Activated naive CD8-positive, alpha-beta T cell treated with anti-CD3 and anti-CD28 coated beads, Interleukin-2, amount 50 U/mL, for 24 hours (primary cell): ENCODE measurements at places on chromosomes 1 and 21.

DNA sequence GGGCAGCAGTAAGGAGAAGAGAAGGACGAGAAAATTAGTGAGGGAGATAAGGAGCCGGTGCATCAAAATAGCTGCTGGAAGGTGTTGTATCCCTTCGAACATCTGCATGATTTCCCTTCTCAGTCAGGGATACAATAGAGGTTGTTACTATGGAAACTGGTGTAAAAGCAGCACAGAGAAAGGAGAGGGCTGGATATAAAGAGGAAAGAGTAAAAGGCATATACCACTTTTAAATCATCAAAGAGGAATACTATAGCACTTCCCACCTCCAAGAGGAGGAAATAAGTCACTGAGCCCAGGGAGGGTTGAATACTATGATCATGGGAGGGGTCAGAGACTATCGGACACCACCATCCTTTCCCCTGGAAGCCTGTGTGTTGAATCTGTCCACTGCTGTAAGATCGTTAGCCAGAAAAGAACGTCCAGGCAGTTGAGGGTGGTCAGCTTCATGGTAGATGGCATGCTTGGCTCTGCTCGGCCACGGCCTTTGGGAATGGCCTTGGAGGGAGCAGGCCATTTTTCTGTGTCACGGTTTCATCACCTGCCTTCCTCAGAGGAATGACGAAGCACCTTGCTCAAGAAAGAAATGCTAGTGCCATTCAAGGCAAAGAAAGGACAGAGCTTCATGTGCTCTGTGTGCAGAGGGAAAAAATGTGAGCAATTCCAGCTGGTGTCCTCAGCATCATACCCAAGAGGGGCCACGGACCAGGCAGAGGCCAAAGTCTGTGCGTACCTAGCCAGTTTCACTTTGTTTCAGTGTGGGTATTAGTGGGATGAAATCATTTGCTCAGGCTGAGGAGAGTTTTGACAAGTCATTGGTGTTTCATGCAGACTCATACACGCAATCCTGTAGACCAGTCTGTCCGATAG is 64.2 kb downstream of the IRF2BP2 start:
- H3K27ac ChIP-seq = no peak overlapping the region
- DNase-seq = no peak
- H3K4me3 ChIP-seq = no peak overlapping the region
- no peaks in the 10 kb centered on the region for H3K36me3 ChIP-seq

- no peak overlapping the region for H3K27ac ChIP-seq
- H3K4me1 ChIP-seq = no peaks in the 10 kb centered on the region
- no peak for DNase-seq
- no peak overlapping the region for H3K4me3 ChIP-seq
- H3K36me3 ChIP-seq = no peaks in the 10 kb centered on the region
- H3K27me3 ChIP-seq = peaks cover 3% of the 10 kb centered on the region
Observed at GRCh38 chr1:4778056-4778455, 123.6 kb downstream of the AJAP1 start.

DNA sequence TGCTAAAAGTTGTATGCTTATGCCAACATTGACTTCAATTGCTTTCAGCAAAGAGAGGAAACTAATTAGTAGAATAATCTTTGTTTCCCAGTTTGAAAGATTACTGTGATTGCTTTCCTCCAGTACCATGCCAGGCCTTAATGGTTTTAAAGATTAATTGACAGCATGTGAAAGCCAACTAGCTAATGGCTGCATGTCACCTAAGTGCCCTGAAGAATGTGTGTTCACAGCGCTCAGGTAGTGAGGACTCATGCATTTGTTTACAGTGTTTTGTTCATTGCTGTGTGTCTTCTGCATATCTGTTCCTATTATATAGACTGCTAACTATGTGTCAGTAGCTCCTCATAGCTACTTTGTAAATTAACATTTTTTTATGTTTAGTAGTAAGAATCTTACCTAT is 335.6 kb downstream of the LRRIQ3 start:
- no peaks in the 10 kb centered on the region for H3K27me3 ChIP-seq
- no peaks in the 10 kb centered on the region for H3K4me1 ChIP-seq
- no peaks in the 10 kb centered on the region for H3K36me3 ChIP-seq
- DNase-seq = no peak
- H3K27ac ChIP-seq = no peak overlapping the region

- H3K27me3 ChIP-seq = no peaks in the 10 kb centered on the region
- H3K36me3 ChIP-seq = no peaks in the 10 kb centered on the region
- no peaks in the 10 kb centered on the region for H3K4me1 ChIP-seq
- no peak overlapping the region for H3K4me3 ChIP-seq
- DNase-seq = no peak
- no peak overlapping the region for H3K27ac ChIP-seq
Observed at GRCh38 chr1:176829261-176829660, 335.3 kb downstream of the ASTN1 start.

- H3K4me3 ChIP-seq = no peak overlapping the region
- no peak overlapping the region for H3K27ac ChIP-seq
- no peaks in the 10 kb centered on the region for H3K36me3 ChIP-seq
- H3K27me3 ChIP-seq = peaks cover under 1% of the 10 kb centered on the region
- H3K4me1 ChIP-seq = peaks cover 10% of the 10 kb centered on the region
Observed at GRCh38 chr1:84775535-84775920, 85.3 kb upstream of the SSX2IP start.

GRCh38 chr1:43973981-43974442 is 748 bp upstream of the ATP6V0B start:
- H3K36me3 ChIP-seq = peaks cover 44% of the 10 kb centered on the region
- peak overlapping the region; percentile 86 for H3K4me3 ChIP-seq
- no peaks in the 10 kb centered on the region for H3K27me3 ChIP-seq
- H3K4me1 ChIP-seq = peaks cover 63% of the 10 kb centered on the region
- DNase-seq = no peak

- no peak for DNase-seq
- no peaks in the 10 kb centered on the region for H3K36me3 ChIP-seq
- H3K27ac ChIP-seq = no peak overlapping the region
- H3K4me3 ChIP-seq = no peak overlapping the region
Observed at GRCh38 chr1:60908159-60908558, 174.2 kb upstream of the NFIA start.

DNA sequence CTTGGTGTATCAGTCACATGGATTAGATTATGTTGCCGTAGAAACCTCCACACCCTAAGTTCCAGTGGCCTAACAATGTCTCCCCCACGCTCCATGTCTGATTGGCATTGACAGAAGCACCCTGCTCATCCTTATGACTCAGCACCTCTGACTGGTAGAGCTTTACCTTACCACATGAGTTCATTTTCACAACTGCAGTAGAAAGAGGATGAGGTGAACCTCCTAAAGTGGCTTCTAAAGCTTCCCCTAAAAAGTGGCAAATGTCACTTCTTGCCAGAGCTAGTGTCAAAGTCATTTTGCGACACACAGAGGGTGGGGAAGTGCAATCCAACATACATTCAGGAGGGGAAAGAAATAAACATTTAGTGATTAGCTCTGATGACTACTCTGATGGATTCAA is 30.6 kb upstream of the LYPD8 start:
- no peak overlapping the region for H3K27ac ChIP-seq
- DNase-seq = no peak

- H3K36me3 ChIP-seq = no peaks in the 10 kb centered on the region
- DNase-seq = no peak
- H3K4me3 ChIP-seq = no peak overlapping the region
- H3K27me3 ChIP-seq = peaks cover 22% of the 10 kb centered on the region
- peaks cover 16% of the 10 kb centered on the region for H3K4me1 ChIP-seq
- H3K27ac ChIP-seq = no peak overlapping the region
Observed at GRCh38 chr1:20083178-20083944, 13.4 kb downstream of the PLA2G5 start.

DNA sequence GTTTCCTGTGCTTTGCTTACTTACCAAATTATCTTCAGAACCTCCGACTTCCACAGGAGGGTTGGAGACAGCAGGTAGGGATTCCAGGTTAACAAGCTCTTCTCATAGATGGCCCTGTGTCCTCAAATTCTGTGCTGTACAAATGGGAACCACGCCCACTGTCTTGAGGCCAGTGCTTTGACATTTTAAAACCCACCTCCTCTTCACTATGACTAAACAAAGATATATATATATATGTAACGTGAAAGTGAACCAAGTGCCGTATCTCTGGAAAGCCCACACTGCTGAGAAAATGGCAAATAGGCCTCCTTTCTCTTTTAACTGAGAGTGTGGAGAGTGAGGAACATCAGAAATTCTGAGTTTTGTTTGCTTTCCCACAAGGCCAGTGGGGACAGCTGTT is 99.6 kb downstream of the ZBTB18 start:
- H3K4me3 ChIP-seq = no peak overlapping the region
- DNase-seq = no peak
- no peak overlapping the region for H3K27ac ChIP-seq
- H3K4me1 ChIP-seq = peaks cover 14% of the 10 kb centered on the region
- no peaks in the 10 kb centered on the region for H3K27me3 ChIP-seq

DNA sequence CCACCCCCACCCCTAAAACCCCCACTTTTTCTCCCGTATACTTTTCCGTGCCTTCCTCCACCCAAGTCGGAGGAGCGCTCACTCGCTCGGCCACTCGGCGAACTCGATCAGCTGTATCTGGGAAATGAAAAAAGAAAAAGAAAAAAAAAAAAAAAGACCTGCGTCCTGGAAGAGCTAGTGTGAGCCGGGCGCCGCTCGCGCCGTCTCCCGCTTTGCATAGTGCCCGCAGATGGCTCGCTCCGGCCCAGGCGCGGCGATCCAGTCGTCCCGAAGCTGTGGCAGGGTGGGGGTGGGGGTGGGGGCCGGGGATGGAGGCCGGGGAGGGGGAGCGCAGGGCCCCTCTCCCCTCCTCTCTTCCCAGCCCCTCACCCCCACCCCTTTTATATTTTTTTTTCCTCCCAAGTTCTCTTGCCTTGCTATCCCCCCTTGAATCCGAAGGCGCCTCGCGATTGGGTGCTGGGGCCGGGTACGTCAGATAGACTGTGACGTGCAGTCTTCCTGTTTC is 299 bp upstream of the PROX1 start:
- peak overlapping the region; percentile 79 for H3K4me3 ChIP-seq
- no peak overlapping the region for H3K27ac ChIP-seq
- H3K4me1 ChIP-seq = peaks cover 34% of the 10 kb centered on the region

DNA sequence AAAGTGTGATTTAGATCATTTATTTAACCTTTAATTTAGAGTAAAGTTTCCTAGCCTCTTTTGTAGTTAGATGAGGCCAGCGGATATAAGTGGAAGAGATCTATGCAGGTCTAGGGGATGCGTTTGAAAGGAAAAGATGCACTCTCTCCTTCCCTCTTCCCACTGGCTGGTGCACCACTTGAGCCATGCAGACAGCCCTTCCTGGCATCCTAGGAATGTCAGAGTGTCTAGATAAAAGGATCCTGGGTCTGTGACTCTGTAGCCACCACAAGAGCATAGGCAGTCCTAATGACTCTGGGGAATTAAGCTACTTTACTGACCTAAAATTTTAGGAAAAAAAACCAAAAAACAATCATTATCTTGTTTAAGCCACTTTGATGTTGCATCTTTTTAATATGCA is 16.0 kb upstream of the STUM start:
- H3K4me3 ChIP-seq = no peak overlapping the region
- no peaks in the 10 kb centered on the region for H3K36me3 ChIP-seq
- no peaks in the 10 kb centered on the region for H3K27me3 ChIP-seq

GRCh38 chr1:38030596-38031512 is 15.7 kb downstream of the POU3F1 start:
- H3K27me3 ChIP-seq = peaks cover 1% of the 10 kb centered on the region
- no peak for DNase-seq
- peaks cover under 1% of the 10 kb centered on the region for H3K36me3 ChIP-seq
